Pancreas (tissue), 10 donors: ENCODE measurements at places on chromosomes 12 and 14. TPM values are rescaled to one million over a fixed set of nuclear protein-coding genes. Genes with fewer than 3 reads are reported as not detected.

- DNase-seq, result no peak
These were observed 82.2 kb downstream of the CHST11 start for GRCh38 chr12:104538891-104539462.

The FAM181A gene
- total RNA-seq, result not detected

GRCh38 chr14:33432407-33433023 lies 493.8 kb downstream of the NPAS3 start:
- no peak for DNase-seq

DNA sequence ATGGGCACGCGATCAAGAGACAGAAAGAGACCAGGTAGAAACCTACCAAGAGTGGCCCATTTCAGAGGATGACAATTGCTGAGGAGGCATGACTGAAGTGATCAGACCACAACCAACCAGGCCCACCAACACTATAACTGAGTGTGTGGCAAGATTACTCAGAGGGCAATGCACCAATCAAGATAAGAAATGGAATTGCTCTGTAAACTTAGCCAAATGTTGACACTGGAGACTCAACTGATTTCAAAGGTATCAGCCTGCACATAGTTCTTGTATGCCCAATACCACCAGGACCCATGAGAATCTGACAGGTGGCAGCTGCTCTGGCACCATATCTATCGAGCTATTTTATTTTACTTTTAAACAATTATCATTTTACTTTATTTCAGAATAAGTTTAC lies 128.9 kb downstream of the FOXN3 start:
- peak; percentile 74 for DNase-seq

DNA sequence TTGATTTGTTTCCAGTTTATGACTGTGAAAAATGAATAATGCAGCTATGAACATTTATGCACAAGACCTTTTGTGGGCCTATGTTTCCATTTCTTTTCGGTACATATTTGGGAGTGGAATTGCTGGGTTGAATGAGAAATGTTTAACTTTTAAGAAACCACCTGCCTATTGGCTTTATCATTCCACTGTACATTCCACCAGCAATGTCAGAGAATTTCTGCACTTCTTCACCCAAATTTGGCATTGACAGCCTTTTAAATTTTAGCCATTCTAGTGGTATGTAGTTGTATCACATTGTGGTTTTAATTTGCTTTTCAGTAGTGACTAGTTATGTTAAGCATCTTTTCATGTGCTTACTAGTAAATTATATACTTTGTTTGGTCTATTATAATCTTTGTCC lies 317.0 kb upstream of the TMTC1 start:
- DNase-seq, result no peak
